ENCODE measurements at places on chromosomes 7 and 10. TPM values are rescaled to one million over a fixed set of nuclear protein-coding genes. Genes with fewer than 3 reads are reported as not detected.

Gene HOXA2
- not detected for total RNA-seq

Gene CYP2C9
- 0.23 TPM for total RNA-seq

Gene TACC2
- total RNA-seq, result 25.1 TPM

DNA sequence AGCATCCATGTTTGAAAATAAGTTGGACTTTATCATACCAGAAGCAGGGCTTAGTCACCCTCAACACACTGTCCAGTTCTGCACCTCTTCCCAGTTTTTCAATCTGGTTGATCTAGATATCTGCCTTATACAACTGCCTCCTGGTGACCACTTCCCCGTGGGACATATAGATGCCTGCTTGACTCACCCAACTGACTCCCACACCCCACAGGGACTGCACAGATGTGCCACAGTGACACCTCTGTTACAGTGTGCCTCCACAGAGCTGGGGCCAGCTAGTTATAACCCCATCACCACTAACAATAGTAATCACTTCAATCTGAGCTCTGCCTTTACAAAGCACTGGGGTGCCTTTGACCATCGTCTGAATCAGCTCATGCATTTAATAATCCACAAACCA lies 82.6 kb upstream of the AOAH start:
- no peak for DNase-seq

DNA sequence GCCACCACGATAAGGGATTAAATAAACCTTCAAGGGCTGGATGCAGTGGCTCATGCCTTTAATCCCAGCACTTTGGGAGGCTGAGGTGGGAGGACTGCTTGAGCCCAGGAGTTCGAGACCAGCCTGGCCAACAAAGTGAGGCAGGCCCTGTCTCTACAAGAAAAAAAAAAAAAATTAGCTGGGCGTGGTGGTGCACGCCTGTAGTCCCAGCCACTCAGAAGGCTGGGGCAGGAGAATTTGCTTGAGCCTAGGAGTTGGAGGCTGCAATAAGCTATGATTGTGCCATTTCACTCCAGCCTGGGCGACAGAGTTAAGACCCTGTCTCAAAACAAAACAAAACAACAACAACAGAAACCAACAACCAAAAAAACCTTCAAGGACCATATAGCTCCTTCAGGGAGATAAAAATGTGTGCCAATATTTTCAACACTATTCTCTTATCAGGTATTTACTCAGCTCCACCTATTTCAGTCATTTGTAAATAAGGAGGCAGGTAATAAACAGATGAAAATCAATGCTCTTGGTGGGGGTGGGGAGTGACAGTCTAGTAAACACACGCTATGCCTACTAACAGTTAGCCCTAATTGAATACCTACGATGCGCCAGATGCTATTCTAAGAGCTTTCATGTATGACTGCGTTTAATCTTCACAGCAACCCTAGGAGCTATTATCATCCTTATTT lies 13.2 kb downstream of the BAIAP2L1 start:
- no peak for DNase-seq

DNA sequence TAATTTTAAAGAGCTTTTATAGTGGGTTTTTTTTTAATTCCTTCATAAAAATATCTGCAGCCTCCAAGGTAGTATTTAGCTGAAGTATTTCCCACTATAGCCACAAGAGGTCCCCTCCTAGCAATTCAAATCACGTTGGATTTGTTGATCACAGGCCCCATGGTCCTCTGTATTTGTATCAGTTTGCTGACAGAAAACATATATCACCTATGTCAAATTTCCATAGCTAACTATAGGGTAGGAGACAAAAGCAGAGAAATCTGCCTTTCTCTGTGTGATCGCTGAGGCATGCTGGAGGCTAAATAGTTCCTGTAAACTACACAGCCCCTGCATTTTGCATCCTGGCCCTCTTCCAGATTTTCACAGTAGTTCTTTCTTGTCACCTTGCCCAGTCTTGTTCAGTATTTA lies 1.7 kb upstream of the CTNNA3 start:
- no peak for DNase-seq

DNA sequence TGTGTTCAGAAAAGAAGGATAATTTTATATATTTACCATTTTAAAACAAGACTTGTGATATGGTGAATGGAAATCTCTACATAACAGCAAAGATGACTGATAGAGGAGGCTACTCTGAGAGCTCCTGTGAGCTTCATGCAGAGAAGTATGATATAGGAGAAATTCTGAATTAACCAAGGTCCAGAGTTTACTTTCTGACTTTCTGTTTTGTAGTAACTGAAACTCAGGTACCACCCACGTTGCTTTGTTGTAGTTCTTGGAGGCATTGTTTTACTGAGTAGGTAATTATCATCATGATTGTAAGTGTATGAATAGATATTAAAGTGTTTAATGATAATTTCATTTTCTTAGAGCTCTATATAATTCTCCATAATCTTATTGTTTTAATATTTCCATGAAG lies 18.0 kb upstream of the SFR1 start:
- no peak for DNase-seq
